ENCODE measurements at places on chromosomes 2 and 18. TPM values are rescaled to one million over a fixed set of nuclear protein-coding genes. Genes with fewer than 3 reads are reported as not detected.

- DNase-seq = peak; percentile 31
Measured at GRCh38 chr2:39377226-39377939, 59.7 kb downstream of the MAP4K3 start.

NEU4 gene
- total RNA-seq = 0.37 TPM

FBXO36 gene
- 1.7 TPM for total RNA-seq

DNA sequence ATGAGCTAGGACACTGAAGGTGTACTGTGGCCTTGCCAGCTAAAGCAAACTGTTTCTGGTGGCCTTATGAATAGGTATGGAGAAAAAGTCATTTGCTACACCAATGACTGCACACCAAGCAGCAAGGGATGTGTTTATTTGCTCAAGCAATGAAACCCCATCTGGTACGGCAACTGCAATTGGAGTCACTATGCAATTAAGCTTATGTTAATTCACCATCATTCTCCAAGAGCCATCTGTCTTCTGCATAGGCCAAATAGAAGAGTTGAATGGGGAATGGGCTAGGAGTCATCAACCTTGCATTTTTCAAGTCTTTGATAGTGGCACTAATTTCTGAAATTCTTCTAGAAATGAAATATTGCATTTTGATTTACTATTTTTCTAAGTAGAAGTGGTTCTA, 372.0 kb downstream of the KCNJ3 start:
- no peak for DNase-seq

- no peak for DNase-seq
Measured at GRCh38 chr2:149441255-149441654, 110.9 kb downstream of the LYPD6 start.

DNA sequence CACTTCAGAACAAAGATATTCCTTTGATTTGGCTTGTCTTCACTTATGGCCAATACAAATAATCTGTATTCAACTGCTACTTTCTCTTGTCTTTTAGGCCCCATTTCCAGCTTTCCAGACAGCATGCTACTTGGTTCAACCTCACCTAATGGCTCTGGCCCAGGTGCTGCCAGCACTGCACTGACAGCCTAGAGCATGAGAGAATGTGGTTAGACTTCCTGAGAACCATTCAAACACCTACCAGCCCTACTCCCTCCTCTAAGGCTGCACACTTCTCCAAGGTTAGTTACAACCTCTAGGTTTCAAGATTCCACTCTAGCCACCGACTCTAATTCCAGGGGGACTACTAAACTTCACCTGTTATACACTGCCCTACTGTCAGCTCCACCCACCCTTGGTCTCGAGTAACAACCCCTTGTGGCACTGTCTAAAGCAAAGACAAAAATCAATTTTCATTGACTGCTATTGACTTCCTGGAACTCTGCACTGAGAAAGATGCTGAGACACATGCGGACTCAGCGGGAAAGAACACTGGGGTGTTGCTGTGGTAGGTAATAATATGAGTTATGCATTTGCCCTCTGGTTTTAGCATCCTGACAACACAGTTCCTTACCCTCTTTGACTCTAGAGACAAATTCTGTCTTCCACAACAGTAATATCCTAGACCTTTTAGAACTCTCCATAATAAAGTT, 38.2 kb downstream of the PLEKHM3 start:
- DNase-seq = no peak

STARD7 gene
- total RNA-seq = 225 TPM

FN1 gene
- total RNA-seq = 1.2 TPM

GRCh38 chr2:216717491-216717901, 22.1 kb upstream of the IGFBP5 start:
- no peak for DNase-seq

UGT1A4 gene
- total RNA-seq = not detected

CCBE1 gene
- 0.81 TPM for total RNA-seq

DNA sequence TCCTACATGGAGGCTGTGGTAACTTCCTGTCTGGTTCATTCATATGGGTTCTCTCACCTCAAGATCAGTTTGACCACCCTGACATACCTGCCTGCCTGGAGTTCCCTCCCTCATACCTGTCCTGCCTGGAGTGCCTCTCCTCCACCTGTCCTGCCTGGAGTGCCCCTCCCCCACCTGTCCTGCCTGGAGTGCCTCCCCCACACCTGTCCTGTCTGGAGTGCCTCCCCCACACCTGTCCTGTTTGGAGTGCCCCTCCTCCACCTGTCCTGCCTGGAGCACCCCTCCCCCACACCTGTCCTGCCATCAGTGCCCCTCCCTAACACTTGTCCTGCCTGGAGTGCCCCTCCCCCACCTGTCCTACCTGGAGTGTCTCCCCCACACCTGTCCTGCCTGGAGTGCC, 461.9 kb downstream of the PTPRM start:
- no peak for DNase-seq

GKN1 gene
- not detected for total RNA-seq

GRCh38 chr2:163182764-163183354, 344.3 kb upstream of the KCNH7 start:
- DNase-seq = no peak

DNA sequence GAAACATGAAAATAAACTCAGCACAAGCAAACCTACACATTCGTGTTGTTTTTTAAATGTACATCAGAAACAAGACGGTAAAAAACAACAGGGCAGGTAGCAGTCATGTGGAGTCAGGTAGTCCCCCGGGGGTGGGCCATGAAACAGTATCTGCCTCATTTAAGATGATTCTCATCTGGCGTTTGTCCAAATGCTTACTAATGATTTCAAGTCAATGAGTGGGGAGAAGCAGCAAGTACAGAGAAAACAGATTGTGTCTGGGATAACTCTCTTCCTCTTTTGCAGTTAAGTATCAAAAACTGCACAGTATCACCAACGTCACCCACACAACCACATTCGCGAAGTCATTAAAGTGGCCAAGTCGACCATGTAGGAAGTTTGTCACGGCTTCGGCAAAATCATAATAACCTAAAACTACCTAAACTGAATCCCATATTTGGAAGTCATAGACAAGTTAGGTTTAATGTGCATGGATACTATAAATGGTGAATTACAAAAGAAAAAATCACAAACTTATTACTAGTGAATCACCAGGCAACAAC, 1.3 kb downstream of the LAPTM4A start:
- DNase-seq = peak; percentile 34

DNA sequence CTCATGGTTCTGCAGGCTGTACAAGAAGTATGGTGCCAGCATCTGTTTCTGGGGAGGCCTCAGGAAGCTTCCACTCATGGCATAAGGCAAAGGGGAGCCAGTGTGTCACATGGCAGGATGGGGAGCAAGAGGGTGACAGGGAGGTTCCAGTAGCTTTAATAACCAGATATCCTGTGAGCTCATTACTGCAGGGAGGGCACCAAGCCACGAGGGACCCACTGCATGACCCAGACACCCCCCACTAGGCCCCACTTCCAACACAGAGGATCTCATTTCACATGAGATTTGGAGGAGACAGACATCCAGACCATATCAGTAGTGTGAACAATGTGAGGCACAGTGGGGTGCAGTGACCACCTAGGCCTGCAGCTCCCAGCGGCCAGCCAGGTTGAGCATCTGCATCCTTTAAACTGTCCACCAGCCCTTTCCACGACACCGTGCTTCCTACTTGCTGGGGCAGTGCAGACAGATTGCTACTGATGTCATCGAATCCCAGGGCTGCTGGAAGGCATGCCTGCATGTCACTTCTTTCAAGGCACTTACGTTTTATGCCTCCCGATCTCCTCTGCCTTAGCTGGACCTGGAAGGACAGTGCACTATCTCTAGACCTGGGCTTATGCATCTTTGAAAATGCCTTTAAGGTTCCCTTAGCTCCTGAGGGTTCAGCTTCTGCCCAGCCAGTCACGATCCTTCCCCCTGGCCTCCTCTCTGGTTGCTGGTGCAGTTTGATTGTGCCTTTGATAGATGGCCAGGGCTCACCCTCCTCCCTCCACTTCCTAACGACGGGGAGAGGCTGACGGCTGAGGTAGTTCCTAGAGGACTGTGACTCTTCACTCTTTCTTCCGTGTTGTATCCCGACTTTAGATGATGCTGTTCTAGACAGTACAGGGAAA, 174.3 kb downstream of the FAM210A start:
- DNase-seq = no peak

DNA sequence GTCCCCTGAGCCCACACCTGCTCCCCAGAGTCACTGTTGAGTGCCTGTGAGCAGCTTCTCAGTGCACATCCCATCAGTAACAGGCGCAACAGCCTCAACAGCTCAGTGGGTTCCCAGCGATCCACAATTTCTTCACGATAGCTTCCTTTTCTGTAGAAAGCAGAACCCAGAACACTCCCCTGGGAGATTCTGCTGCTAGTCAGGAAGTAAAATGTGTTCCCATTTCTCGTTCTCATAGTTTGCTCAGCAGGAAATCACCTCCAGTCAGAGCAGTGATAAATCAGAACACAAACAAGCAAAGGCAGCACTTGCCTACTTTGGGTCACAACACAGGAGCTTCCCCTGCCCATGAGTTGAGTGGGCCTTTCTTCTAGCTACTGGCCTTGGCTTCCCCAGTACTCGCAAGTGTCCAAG, 48.9 kb upstream of the ATG16L1 start:
- DNase-seq = no peak

SERPINB11 gene
- not detected for total RNA-seq

DNA sequence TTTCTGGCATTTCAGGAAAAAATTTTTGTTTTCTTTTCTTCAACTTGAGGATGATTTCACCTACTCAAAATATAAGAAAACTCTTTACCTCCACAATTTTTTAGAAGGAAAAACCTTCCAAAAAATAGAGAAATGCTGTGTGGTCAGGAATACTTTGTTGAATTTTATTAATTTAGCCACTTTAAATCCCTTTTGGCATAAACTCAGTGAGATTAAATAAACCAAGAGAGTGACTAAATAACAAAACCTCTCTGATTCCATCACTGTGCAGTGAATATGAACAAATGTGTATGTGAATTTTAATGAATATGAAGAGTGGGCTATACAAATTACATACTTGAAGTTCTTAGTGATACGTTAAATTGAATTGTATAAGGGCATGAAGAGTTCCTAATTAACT, 25.8 kb upstream of the CYTIP start:
- DNase-seq = no peak

GRCh38 chr2:168697668-168698121, 104.7 kb upstream of the NOSTRIN start:
- no peak for DNase-seq

All from activated T-cell treated with anti-CD3 and anti-CD28 coated beads, Interleukin-2, amount 50 U/mL, for 72 hours (primary cell).